ENCODE measurements at places on chromosomes 2 and 18. TPM values are rescaled to one million over a fixed set of nuclear protein-coding genes. Genes with fewer than 3 reads are reported as not detected.

- H3K27ac ChIP-seq: peak overlapping the region; percentile 70
- DNase-seq: peak; percentile 41
- peak overlapping the region; percentile 71 for H3K4me3 ChIP-seq
- no peaks in the 10 kb centered on the region for H3K27me3 ChIP-seq
- H3K36me3 ChIP-seq: no peaks in the 10 kb centered on the region
Observed at GRCh38 chr2:158457092-158457825, 507 bp downstream of the PKP4 start.

GRCh38 chr2:238582159-238582558, 155.4 kb downstream of the ASB1 start:
- H3K4me3 ChIP-seq: no peak overlapping the region
- no peak for DNase-seq
- H3K36me3 ChIP-seq: no peaks in the 10 kb centered on the region
- H3K27ac ChIP-seq: no peak overlapping the region
- no peaks in the 10 kb centered on the region for H3K27me3 ChIP-seq

- H3K27ac ChIP-seq: no peak overlapping the region
- DNase-seq: no peak
- no peak overlapping the region for H3K4me3 ChIP-seq
Observed at GRCh38 chr2:109450574-109451273, 163.0 kb downstream of the SEPTIN10 start.

GRCh38 chr2:130391872-130392670, 36.2 kb downstream of the PTPN18 start:
- no peak overlapping the region for H3K27ac ChIP-seq
- no peaks in the 10 kb centered on the region for H3K36me3 ChIP-seq
- DNase-seq: no peak

DNA sequence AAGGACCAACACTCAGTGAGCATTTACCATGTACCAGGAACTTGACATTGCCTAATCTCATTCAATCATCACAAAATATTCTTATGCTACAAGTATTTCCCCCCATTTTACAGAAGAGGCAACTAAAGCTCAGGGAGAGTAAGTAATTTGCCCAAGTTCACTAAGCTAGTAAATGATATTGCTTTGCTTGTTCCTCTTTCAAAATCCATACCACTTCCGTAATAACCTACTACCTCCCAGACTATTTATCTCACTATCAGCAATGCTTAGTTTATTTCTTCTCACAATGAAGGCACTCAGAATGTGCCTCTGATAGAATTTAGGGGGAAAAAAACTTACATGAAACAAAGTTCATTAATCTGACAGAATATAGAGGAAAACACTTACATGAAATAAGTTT, 1070.9 kb upstream of the FANCL start:
- H3K4me3 ChIP-seq: no peak overlapping the region
- H3K4me1 ChIP-seq: no peaks in the 10 kb centered on the region
- no peak overlapping the region for H3K27ac ChIP-seq
- no peak for DNase-seq
- H3K27me3 ChIP-seq: no peaks in the 10 kb centered on the region
- H3K36me3 ChIP-seq: no peaks in the 10 kb centered on the region

DNA sequence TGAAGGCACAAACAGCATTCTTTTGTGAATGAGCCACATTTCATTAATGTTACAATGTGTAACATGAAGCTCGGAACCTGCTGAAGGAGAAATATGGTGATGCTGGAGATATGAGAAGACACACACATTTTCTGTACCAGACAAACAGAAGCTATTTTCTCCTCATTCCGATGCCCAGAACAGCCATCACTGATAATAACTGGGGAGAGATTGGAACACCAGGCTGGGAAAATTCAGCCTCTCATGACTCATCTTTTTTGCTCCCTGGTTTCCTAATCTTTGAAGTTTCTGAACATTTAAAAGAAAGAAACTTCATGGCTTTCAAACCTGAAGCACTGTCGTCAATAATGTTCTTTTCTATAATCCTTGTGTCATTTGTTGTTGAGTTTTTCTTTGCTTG, 110.9 kb downstream of the LYPD6 start:
- H3K27ac ChIP-seq: no peak overlapping the region
- no peaks in the 10 kb centered on the region for H3K4me1 ChIP-seq
- DNase-seq: no peak
- no peaks in the 10 kb centered on the region for H3K27me3 ChIP-seq
- H3K4me3 ChIP-seq: no peak overlapping the region

The TXNDC2 gene
- not detected for total RNA-seq

The SP110 gene
- 117 TPM for total RNA-seq

The LYPD6 gene
- not detected for total RNA-seq

The DNAH6 gene
- 0.88 TPM for total RNA-seq

DNA sequence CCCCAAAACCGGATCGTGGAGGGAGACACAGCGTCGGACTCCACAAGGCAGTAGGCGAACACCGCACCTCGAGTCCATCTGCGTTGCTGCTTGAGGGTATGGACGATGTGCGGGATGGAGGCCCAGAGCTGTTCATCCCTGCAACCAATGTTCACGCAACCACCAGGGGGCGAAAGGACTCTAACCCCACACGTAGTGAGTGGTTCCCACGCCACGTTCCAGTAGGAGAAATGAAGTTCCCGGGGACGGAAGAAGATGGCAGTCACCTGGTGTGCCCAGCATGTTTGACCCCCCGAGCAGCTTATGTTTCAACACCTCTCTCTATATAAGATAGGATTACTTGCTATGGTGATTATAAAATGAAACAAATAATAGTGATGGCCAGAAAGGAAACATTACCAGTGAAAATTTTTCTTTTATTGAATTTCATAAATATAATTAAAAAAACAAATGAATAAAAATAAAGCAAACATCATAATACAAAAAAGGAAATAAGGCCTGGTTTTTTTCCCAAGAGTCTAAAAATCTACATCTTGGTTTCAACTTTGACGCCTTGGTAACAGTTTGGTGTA, 184.3 kb downstream of the SH3BP4 start:
- H3K4me3 ChIP-seq: no peak overlapping the region
- no peak overlapping the region for H3K27ac ChIP-seq
- H3K4me1 ChIP-seq: no peaks in the 10 kb centered on the region
- no peaks in the 10 kb centered on the region for H3K27me3 ChIP-seq
- H3K36me3 ChIP-seq: no peaks in the 10 kb centered on the region

- no peaks in the 10 kb centered on the region for H3K36me3 ChIP-seq
- no peaks in the 10 kb centered on the region for H3K27me3 ChIP-seq
- no peak overlapping the region for H3K27ac ChIP-seq
- DNase-seq: no peak
- H3K4me1 ChIP-seq: no peaks in the 10 kb centered on the region
Observed at GRCh38 chr18:45370255-45371010, 244.8 kb upstream of the SLC14A2 start.

- H3K27ac ChIP-seq: no peak overlapping the region
- DNase-seq: no peak
- H3K36me3 ChIP-seq: no peaks in the 10 kb centered on the region
- no peak overlapping the region for H3K4me3 ChIP-seq
- no peaks in the 10 kb centered on the region for H3K27me3 ChIP-seq
Observed at GRCh38 chr2:217834057-217834620, 168.7 kb downstream of the TNS1 start.

DNA sequence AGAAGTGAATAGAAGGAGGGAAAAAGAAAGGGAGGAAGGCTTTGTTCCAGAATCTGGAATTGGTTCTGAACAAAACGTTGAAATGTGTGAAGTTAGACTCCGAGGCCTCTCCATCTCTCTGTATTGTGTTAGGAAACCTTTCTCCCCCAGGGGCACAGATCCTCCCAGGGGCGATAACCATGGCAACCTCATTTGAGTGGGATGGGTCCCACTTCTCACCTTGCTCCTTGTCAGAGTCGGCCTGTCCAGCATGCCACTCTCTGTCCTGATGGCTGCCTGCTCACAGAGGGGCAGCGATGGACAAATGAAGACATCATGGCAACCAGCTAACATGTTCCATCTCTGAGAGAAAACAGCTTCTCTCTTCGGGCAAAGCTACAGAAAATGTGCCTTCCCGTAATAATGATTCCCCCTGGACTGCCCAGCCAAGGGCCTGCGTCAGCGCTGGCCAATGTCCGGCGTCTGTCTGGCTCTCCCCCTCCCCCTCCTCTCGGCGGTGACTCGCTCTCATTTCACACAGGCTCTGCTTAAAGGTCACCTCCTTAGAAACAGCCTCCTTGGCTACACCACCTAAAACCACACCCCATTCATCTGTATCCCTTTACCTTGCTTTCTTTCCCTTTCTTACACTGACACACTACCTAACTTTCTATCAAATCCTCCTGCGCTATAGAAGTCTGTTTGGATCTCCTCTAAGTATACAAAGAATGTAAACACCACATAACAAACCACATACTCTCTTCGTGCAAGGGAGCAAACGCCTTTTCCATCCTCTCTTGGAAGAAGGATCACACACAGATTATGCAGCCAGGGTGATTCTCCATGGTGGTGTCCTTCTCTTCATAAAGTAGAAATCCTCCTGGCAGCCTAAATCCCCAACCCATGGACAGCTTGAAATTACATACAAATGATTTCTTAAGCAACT, 32.1 kb upstream of the TTC39C start:
- H3K36me3 ChIP-seq: no peaks in the 10 kb centered on the region
- no peak overlapping the region for H3K4me3 ChIP-seq
- peaks cover 18% of the 10 kb centered on the region for H3K4me1 ChIP-seq
- H3K27ac ChIP-seq: no peak overlapping the region
- DNase-seq: no peak

DNA sequence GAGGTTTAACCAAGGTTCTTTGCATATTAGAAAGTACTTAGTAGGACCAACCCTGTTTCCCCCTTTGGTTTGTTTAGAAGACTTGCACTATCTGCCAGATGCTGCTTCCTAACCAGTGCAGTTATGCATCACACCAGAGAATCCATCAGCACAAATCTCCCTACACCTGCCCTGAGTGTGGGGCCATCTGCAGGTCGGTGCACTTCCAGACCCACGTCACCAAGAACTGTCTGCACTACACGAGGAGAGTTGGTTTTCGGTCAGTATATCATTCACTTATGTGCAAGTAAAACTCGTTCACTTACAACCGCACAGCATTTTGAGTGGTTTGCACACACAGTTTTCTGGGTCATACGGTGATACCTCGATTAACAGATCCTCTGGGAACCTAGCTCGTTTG, 69.7 kb downstream of the ZNF532 start:
- H3K36me3 ChIP-seq: no peaks in the 10 kb centered on the region
- H3K4me3 ChIP-seq: no peak overlapping the region
- H3K27ac ChIP-seq: no peak overlapping the region
- H3K4me1 ChIP-seq: no peaks in the 10 kb centered on the region

DNA sequence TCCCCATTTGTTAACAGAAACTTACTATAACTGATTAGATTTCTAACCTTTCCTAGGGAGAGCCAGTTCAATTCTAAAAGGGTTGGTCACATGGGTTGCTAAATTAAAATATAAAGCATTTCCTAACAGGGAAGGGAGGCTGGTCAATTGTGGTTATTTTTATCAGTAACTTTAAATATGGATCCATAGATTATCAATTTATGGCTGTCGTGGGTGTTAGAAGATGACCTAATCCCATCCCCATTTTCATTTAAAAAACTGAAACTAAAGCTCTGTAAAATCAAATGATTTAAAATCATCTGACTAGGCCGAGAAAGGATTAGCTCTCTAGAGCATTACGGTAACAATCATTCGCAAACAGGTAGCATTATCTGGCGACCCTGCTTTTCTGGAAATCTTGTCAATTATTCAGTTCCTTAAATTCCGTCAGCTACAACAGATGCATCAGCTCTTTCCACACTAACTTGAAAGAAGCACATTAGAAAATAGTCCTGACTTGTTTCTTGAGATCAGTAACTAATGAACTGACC, 953 bp upstream of the HNRNPA3 start:
- H3K27me3 ChIP-seq: no peaks in the 10 kb centered on the region
- no peak for DNase-seq
- H3K4me3 ChIP-seq: peak overlapping the region; percentile 87
- H3K4me1 ChIP-seq: peaks cover 32% of the 10 kb centered on the region
- peak overlapping the region; percentile 99 for H3K27ac ChIP-seq
- peaks cover 8% of the 10 kb centered on the region for H3K36me3 ChIP-seq

DNA sequence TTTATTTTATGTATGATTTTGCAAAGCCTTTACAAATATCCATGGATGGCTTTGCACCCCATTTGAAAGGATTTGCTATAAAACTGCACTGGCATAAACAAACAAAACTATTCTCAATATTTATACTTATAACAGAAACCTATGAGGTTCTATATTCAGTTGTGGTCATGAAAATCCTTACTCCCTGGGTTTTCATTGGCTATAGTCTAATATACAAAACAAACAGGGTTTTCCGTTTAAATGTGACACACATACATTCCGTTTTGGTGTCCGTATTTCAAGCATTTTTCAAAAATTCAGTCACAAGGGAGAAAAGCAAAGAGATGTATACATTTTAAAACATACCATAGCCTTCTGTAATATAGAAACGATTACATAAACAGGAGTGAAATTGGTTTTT, 100.0 kb downstream of the TCF4 start:
- H3K27ac ChIP-seq: no peak overlapping the region
- no peaks in the 10 kb centered on the region for H3K27me3 ChIP-seq
- no peaks in the 10 kb centered on the region for H3K36me3 ChIP-seq
- H3K4me3 ChIP-seq: no peak overlapping the region
